Right renal cortex interstitium (tissue), 3 donors: ENCODE measurements at places on chromosomes 12 and 14. TPM values are rescaled to one million over a fixed set of nuclear protein-coding genes. Genes with fewer than 3 reads are reported as not detected.

Gene PRR4
- polyA plus RNA-seq: 7.8 TPM

Gene C14orf132
- polyA plus RNA-seq: 31.9 TPM

DNA sequence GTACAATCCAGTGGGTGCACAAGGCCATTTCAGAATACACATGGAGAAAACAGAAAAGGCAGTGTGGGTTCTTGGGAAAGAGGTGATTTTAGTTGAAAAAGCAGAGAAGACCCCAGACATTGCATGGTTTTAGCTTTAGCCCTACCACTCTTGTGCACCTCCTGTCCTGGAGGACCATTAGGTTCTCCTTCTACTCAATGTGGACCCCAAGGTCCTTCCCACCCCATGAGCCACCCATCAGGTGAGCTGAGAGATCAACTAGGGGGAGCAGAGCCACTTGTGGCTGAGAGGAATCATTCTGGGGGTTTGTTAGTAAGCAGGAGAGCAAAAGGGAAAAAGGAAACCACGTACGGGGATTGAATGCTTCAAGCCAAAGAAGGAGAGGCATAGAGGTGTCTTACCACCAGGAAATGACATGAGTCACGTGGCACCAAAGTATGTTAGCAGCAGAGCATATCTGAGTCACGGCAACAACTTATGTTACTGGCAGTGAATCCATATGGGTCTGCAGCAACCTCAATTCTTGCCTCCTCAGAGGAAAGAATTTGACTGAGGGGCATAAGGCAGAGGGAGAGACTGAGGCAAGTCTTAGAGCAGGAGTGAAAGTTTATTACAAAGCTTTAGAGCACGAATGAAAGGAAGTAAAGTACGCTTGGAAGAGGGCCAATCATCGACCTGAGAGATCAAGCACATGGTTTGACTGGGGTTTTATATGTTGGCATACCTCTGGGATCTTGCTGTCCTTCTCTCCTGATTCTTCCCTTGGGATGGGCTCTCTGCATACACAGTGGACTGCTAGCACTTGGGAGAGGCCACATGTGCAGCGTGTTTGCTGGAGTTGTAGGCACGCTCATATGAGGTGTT, 73.9 kb downstream of the HSD17B6 start:
- no peak for DNase-seq

- DNase-seq: no peak
These were observed 2.8 kb downstream of the SERPINA1 start for GRCh38 chr14:94385553-94386057.

DNA sequence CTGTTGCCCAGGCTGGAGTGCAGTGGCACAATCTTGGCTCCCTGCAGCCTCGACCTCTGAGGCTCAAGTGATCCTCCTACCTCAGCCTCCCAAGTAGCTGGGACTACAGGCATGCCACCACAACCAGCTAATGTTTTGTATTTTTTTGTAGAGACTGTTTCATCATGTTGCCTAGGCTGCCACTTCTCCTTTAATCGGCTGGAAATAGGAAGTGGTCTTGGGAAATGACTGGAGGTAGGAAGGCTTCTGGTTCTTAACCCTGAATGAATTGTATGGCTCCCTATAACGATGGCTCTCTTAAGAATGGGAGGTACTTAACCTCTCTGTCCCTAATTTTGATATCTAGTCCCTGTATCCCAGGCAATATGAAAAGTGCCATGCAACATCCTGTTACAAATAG, 113.9 kb upstream of the USP15 start:
- DNase-seq: no peak
